Kidney capillary endothelial cell (primary cell): ENCODE measurements at places on chromosomes 12 and 14.
A peak's percentile ranks its signal among the peaks of the same experiment; 100 is the strongest.

GRCh38 chr12:70664465-70664881, 27.2 kb upstream of the PTPRB start:
- no peak for DNase-seq

DNA sequence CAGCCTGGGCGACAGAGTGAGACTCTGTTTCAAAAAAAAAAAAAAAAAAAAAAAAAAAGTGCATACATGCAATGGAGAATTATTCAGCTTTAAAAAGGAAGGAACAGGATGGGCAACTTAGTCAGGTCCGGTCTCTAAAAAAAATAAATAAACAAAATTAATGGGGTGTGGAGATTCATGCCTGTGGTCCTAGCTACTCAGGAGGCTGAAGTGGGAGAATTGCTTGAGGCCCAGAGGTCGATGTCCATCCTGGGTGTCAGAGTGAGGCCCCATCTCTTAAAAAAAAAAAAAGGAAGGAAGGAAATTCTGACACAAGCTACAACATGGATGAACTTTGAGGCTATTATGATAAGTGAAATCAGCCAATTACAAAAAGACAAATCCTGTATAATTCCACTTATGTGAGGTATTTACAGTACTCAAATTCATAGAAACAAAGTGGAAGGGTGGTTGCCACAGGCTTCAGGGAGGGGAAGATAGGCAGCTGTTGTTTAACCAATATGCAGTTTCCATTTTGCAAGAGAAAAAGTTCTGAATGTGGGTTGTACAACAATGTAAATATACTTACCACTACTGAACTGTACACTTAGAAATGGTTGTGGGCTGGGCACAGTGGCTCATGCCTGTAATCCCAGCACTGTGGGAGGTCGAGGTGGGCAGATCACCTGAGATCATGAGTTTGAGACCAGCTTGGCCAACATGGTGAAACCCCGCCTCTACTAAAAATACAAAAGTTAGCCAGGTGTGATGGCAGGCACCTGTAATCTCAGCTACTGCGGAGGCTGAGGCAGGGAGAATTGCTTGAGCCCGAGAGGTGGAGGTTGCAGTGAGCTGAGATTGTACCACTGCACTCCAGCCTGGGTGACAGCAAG, 12.3 kb upstream of the APOF start:
- peak; percentile 26 for DNase-seq

GRCh38 chr14:20798318-20798717, 4.3 kb downstream of the RNASE1 start:
- no peak for DNase-seq

- DNase-seq, result no peak
Observed at GRCh38 chr14:68634332-68634731, 158.5 kb downstream of the ZFP36L1 start.

DNA sequence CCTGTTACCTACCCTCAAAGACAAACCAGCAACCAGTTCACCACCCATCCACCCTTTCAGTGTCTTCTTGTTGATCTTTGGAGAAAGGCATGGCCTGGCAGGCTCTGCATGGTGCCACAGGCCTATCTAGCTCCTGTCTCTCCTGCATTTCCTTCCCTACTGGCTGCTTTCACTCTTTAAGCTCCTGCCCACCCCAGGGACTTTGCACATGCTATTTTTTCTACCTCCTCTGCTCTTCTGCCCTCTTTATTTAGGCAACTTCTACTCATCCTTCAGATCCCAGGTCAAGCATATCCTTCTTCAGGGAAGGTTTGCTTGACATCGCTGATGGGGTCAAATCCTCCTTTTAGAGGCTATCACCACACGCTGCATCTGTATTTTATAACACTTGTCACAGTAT, 27.1 kb upstream of the GPRC5A start:
- DNase-seq, result no peak

GRCh38 chr12:111034083-111034885, 113.9 kb upstream of the MYL2 start:
- DNase-seq, result no peak

DNA sequence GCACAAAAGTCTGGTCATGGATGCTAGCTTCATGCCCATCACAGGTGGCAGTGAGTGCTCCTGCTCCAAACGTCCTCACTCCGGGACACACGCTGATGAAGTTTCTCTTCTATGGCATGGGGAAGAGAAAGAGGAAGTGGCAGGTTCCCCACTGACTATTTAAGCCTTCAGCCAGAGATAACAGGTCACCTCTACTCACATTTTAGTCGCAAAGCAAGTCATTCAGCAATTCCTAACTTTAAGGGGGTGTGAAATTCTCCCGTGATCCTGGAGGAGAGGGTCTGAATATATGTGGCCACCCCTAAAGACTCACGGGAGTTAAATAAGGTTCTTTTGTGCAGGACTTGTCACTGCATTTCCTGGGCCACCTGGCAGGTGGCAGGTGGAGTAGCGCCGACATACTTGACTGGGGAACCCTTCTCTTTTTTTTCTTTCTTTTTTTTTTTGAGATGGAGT, 18.8 kb upstream of the RCOR1 start:
- DNase-seq, result no peak

GRCh38 chr14:56118611-56119181, 485 bp downstream of the PELI2 start:
- DNase-seq, result no peak

DNA sequence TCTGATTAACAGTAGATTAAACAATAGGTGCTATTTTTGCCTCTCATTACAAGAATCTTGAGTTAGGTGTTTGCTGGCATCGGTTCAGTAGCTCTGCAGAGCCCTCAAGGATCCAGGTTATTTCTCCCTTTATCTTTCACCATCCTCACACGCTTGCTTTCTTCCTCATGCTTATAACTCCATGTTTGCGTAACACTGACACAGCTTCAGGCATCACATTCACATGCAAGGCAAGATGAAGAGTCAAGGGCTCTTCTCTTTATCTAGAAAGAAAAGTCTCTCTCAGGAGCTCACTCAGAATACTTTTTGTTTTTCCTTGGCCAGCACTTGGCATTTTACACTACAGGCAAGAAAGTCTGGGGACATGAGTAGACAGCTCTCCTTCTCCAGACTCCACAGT, 24.2 kb upstream of the PTHLH start:
- DNase-seq, result no peak

DNA sequence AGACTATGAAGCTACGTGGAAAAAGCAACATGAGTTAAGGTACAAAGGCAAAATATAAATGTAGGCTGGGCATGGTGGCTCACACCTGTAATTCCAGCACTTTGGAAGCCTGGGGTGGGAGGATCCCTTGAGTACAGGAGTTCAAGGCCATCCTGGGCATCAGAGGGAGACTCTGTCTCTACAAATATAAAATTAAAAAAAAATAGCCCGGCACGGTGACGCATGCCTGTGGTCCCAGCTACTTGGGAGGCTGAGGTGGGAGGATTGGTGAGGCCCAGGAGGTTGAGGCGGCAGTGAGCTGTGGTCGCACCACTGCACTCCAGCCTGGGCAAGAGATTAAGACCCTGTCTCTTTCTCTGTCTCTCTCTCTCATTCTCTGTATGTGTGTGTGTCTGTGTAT, 4.0 kb upstream of the VPS37B start:
- no peak for DNase-seq

DNA sequence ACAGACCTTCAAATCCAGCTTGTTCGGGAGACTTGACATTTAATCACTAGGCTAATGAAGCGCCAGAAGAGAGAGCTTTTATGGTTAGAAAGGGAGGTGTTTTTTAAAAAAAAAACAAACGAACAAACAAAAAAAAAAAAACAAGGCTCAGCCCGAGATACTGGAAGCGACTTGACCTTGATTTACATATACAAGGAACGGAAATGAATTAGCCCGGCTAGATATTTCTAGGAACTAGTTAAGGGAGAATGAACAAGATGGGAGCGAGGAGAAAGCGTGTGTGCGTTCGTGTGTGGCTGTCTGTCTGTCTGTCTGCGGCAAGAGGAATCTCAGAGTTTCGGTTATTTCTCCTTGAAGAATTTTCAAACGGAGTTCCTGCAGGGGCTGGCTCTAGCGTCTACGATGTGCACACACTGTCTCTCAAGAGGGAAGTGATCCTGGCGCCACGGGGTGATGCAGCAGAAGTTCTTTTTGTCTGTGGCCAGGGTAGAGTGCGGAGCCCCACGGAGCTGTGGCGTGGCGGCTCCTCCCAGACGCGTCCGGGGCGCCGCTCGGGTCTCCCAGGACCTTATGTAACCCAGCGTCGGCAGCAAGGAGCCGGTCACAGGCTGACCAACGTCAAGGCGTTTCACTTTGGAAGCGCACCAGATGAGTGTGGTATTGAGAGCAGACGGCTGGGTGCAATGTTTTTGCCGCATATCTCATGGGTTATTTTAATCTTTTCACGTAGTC, 18.8 kb downstream of the SOCS2 start:
- DNase-seq, result peak; percentile 73

DNA sequence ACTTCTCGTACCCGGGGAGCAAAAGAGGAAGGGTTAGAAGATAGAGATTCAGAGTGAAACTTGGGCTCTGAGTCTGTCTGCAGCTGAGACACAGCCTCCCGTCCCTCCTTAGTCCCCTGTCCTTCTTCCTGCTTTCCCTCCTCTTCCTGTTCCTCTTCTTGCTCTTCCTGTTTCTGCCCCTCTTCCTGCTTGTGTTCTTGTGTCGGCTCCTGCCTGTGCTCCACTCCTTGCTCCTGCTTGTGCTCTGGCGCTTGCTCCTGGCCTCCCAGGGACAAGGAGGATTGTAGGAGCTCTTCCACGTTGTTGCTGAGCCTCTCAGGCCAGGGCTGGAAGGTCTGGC, 3.0 kb downstream of the ACRBP start:
- DNase-seq, result no peak

DNA sequence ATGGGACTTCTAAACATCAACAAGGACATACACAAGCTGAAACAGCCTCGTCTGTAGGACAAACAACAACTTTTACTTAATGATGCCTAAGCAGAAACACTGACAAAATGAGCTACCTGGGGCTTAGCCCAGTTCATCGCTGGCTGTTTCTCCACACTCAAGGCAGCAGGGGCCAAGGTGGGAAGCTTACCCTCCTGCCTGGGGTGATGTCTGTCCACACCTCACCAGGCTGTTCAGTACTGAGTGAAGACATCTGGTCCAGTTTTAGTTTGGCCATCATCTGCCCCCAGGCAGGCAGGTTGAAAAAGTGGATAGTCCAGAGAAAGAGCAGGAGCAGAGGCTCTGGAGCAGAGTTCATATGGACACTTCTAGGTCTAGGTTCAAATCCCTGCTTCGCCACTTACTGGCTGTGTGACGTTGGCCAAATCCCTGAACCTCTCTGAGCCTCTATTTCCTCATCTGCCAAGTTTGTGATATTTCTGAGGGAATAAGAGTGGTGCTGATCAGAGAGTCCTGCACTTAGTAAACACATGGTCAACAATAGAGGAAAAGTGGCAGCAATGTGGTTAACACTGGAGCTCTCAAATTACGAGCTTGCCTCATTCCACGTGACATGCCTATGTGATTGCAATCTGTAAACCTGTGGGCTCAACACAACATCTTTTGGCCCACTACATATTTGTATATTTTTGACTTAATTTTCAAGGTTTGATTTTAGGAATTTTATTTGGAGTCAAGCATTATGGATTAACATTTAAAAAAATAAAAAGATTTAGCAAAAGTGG, 720.1 kb upstream of the TMEM132C start:
- DNase-seq, result no peak

GRCh38 chr14:84670796-84671195, 859.1 kb upstream of the FLRT2 start:
- no peak for DNase-seq

DNA sequence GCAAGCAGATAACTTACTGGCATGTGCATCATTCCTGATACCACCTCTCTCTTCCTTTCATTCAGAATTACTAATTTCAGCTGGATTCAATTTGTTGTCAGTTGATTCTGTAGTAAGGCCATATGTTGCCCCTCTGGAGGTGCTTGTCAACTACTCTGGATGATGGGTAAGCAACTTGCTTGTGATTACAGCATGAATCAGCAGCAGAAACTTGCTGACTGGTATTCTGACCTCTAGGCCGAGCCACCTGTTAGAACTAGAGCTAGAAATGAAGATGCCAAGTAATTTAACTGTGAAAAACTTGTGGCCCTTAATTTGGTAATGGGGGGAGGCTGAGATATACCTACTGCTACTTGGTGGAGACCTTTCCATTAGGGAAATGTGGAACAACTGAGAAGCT, 5.1 kb downstream of the RNF10 start:
- no peak for DNase-seq

GRCh38 chr14:85487215-85487614, 42.7 kb upstream of the FLRT2 start:
- DNase-seq, result no peak

DNA sequence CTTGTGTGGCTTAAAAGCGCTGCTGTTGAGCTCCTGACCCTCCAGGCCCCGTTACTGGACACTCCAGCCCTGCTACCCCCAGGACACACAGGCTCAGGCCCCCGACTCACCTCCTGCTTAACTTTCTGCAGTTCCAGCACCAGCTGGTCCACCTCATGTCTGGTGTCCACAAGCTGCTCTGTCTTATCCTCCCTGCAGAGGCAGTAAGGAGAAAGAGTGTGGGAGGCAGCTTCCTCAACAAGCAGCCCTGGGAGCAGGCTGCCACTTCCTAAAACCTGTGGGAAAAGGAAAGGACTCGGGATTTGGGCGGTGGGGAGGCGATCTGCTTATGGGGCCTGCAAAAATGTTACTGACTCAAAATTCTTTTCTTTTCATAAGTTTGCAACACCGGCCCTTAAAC, 79.2 kb downstream of the CCDC88C start:
- DNase-seq, result no peak

DNA sequence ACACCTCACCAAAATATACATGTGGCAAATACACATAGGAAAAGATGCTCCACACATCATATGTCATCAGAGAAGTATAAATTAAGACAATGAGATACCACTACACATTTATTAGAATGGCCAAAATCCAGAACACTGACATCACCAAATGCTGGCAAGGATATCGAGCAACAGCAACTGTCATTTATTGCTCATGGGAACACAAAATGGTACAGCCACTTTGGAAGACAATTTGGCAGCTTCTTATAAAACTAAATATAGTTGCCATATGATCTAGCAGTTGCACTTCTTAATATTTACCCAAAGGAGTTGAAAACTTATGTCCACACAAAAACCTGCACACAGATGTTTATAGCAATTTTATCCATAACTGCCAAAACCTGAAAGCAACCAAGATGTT, 7.0 kb upstream of the KCNK13 start:
- no peak for DNase-seq

DNA sequence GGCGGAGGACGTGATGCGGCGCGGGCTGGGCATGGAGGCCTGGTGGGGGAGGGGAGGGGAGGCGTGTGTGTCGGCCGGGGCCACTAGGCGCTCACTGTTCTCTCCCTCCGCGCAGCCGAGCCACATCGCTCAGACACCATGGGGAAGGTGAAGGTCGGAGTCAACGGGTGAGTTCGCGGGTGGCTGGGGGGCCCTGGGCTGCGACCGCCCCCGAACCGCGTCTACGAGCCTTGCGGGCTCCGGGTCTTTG, 303 bp downstream of the GAPDH start:
- DNase-seq, result no peak

GRCh38 chr12:107091989-107092641, 1.2 kb downstream of the CRY1 start:
- peak; percentile 94 for DNase-seq

DNA sequence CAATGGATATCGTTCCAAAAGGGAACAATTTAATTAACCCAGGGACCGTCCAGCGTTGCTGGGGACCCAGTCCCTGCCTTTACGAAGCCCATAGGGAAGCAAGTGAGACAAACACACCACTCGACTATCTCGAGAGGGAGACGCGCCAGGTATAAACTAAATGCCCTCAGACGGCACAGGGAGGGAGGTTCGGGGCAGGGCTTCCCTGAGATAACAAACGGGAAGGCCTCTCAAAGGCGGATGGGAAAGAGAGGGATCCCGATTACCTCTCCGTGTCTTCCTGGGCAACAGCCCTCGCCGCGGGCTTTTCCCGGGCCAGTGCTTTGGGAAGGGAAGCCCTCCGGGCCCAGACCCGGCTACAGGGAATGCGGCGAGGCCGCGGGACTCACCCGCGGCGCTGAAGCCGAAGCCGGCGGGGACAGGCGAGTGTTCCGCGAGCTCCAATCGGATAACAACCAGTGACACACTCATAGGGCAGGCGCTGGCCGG, 390 bp downstream of the BRAP start:
- no peak for DNase-seq
